ENCODE measurements at places on chromosomes 16 and 17. TPM values are rescaled to one million over a fixed set of nuclear protein-coding genes. Genes with fewer than 3 reads are reported as not detected.

Gene CES5A
- total RNA-seq: not detected

Gene VAT1L
- 20.6 TPM for total RNA-seq

- no peaks in the 10 kb centered on the region for H3K4me1 ChIP-seq
- no peak overlapping the region for H3K27ac ChIP-seq
- no peak for DNase-seq
Measured at GRCh38 chr17:50331085-50331791, 14.7 kb upstream of the XYLT2 start.

DNA sequence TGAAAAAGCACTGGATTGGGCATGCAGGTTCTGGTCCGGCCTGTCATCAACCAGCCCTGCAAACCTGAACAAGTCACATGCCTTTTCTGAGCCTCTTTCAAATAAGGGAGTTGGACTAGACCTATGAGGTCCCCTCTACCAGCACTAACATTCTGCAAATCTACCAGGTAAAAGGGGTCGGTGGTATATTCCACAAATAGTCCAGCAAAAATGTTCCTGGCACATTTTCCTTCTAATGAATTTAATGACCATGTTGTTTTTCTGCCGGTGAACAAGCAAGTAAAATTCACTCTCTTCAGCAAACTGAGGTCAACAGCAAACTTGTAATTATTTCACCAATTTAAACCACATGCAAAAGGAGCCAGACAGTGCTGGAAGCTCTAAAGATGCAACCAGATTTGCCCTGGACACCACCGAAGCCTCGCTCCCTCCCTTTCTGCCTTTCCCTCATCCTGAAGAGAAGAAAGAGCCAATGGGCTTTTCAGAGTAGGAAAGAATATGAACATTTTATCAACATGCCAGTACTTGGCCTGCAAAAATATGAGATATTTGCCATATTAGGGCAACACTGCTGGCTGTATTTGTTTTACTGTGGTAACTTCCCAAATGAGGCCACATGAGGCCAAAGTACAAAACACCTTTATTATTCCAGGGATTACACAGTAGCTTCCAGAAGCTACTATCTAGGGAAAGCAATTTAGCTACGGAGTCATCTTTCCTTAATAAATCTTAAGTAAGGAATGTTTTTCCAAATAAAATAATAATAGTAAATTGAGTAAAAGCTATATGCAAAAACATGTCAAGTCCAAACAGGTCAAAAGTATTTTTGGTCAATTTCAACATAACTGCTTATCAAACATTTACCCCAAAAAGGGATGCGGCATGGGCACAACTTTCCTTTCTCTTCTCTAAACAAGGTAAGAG is 45.0 kb downstream of the USP31 start:
- no peak for DNase-seq
- H3K27me3 ChIP-seq: no peaks in the 10 kb centered on the region
- H3K27ac ChIP-seq: no peak overlapping the region
- H3K4me3 ChIP-seq: no peak overlapping the region
- no peaks in the 10 kb centered on the region for H3K4me1 ChIP-seq

- H3K4me1 ChIP-seq: no peaks in the 10 kb centered on the region
- H3K27me3 ChIP-seq: no peaks in the 10 kb centered on the region
- no peaks in the 10 kb centered on the region for H3K36me3 ChIP-seq
- no peak for DNase-seq
- no peak overlapping the region for H3K27ac ChIP-seq
Measured at GRCh38 chr16:81601008-81601428, 156.4 kb downstream of the CMIP start.

DNA sequence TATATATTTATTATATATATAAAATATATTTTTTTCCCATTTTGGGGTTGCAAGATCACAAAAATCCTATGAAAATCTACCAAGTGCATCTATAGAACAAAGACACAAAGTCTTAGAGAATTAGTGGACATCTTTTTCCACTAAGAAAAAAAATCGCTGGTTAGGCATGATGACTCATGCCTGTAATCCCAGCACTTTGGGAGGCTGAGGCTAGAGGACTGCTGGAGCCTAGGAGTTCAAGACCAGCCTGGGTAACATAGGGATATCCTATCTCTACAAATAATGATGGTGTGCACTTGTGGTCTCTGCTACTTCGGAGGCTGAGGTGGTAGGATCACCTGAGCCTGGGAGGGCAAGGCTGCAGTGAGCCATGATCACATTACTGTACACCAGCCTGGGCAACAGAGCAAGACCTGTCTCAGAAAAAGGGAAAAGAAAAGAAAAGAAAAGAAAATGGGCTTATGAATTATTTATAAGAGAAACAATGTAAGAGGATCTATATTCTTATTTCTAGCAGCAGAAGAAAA is 185.1 kb upstream of the PSMD7 start:
- H3K27me3 ChIP-seq: no peaks in the 10 kb centered on the region
- no peak overlapping the region for H3K27ac ChIP-seq
- no peak overlapping the region for H3K4me3 ChIP-seq
- no peaks in the 10 kb centered on the region for H3K4me1 ChIP-seq
- no peak for DNase-seq
- H3K36me3 ChIP-seq: no peaks in the 10 kb centered on the region

- H3K27me3 ChIP-seq: no peaks in the 10 kb centered on the region
- no peak overlapping the region for H3K27ac ChIP-seq
Measured at GRCh38 chr17:54527941-54528340, 372.7 kb upstream of the TOM1L1 start.
